Fibroblast of lung (primary cell): ENCODE measurements at places on chromosomes 1 and 21.
A peak's percentile ranks its signal among the peaks of the same experiment; 100 is the strongest.

- DNase-seq = no peak
Measured at GRCh38 chr1:7651203-7651602, 119.9 kb upstream of the VAMP3 start.

DNA sequence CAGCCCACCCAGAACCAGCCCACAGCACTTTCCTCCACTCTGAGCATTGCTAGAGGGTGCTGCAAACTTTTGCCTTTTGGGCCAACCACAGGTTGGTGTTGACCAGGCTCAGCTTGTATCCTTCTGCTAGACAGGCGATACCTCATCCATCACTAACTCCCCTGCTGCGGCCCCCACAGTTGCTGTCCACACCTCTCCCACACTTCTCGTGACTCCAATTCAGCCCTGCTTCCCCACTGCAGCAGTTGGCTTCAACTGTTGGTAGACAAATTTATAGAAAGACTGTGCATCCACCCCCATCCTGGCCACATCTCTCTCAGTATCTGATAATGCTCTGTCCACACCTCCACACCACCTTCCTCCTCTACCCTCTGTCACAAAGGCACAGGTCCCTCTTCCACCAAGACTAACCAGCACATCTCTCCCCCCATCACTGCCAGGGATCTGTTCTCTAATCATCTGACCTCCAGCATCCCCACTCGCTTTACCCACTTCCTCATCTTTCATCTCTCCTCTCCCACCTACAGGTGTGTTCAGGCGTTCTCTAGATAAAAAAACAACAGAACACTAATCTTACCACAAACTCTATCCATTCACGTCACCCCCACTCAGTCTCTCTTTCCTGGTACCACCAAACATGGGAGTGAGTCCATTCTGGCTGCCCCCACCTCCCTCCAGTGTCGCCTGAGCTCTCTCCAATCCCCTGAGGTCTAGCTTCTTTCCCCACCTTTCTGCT, 15.8 kb upstream of the SLC25A44 start:
- no peak for DNase-seq

DNA sequence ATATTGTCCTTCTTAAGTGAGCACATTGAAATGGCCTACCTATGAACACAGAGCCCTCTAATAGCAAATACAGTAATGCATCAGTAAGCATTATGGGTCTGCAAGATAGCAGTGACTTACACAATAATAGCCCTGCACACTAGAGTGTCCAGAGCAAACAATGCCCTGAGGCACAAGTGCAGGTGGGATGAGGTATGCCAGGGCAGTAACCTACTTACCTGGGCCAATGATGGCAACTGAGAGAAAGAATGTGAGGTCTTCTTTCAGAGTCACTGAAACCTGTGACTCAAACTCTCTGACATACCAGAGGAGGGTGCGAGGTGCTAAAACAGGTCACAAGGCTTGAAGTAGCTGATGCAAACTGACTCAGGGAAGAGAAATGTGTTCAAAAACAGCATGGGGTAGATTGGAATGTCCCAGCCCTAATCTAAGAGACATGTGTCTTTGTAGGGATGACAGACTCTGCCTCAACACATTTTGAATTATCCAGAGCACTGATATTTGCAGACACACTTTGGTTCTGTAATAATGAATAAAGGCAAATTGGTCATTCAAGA, 168.5 kb upstream of the RUNX1 start:
- peak; percentile 82 for DNase-seq

- no peak for DNase-seq
Measured at GRCh38 chr1:195195423-195196057, 1412.7 kb downstream of the KCNT2 start.

- DNase-seq = no peak
Measured at GRCh38 chr21:45985471-45986315, 4.1 kb downstream of the COL6A1 start.

GRCh38 chr1:197903196-197903514, 725 bp downstream of the C1orf53 start:
- DNase-seq = no peak

DNA sequence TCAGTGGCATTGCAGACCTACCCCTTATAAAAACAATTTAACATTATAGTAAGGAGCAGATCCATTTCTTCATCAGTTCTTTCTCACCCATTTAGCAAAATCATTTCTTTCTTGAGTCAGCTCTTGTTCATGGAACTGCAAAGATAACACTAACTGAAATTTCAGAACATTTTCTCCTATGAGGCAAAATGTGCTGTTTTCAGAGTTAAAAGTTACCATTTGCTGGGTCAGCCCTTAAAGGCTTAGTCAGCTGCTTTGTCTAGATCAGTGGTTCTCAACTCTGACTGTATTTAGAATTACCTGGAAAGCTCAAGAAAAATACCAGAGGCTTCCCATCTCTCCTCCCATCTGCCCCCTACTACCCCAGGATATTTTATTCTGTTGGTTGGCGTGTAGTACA, 12.2 kb downstream of the METTL13 start:
- no peak for DNase-seq

DNA sequence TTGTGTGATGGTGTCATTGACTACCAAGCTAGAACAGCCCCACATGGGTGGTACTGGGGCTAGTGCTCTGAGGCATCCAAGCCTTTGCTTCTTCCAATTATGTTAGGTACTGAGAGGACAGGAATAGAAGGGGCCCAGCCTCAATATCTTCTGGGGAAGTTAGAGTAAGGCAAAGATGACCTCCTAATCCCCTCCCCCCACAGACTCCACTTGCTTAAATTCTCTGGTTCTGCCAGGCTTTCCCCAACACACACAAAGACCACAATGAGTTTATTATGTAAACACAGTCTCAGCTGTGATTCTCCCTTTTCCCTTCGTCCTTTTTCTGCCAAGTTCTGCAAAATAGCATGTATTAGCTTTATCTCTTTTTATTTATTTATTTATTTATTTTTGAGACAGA, 3.1 kb upstream of the TACSTD2 start:
- DNase-seq = peak; percentile 51

DNA sequence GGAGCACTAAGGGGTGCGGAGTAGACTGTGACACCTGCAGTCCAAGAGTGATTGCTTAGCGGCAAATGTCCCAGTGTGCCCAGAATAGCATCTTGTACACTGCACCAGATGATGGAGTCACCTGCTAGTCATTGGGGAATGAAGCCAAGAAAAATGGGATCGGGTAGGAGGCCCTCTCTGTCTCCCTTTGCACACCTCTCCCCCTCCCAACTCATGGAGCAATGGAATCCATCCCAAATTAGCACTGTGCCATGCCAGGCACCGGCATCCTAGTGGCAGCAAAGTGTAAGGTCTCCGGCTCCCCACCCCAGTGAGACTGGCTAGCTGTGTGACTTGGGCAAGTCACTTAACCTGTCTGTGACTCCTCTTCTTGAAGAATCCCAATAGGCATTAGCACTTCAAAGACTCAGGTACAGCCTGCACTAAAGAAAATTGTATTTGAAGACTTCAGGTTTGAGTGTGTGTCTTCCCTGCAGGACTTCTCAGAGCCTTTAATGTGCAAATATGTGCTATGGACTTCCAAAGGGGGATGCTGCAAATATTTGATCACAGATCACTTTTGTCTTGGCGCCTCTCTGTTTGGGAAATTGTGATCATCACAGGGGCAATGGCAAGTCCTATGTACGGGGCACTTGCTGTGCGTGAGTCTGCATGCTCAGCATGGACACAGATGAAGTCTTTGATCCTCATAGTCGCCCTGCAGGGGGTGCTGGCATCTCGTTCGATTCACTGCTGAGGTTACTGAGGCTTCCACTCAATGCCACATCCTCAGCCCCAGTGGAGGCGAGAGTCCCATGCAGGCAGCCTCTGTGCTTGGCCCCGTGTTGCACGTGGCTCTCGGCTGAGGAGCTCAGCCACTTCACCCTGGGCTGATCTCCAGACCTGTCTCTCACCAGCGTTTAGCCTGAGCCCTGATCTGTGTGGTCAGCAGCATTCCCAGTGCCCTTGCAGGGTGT, 272.9 kb upstream of the C1orf174 start:
- DNase-seq = no peak

- no peak for DNase-seq
Measured at GRCh38 chr1:153374071-153374470, 1.4 kb downstream of the S100A12 start.

DNA sequence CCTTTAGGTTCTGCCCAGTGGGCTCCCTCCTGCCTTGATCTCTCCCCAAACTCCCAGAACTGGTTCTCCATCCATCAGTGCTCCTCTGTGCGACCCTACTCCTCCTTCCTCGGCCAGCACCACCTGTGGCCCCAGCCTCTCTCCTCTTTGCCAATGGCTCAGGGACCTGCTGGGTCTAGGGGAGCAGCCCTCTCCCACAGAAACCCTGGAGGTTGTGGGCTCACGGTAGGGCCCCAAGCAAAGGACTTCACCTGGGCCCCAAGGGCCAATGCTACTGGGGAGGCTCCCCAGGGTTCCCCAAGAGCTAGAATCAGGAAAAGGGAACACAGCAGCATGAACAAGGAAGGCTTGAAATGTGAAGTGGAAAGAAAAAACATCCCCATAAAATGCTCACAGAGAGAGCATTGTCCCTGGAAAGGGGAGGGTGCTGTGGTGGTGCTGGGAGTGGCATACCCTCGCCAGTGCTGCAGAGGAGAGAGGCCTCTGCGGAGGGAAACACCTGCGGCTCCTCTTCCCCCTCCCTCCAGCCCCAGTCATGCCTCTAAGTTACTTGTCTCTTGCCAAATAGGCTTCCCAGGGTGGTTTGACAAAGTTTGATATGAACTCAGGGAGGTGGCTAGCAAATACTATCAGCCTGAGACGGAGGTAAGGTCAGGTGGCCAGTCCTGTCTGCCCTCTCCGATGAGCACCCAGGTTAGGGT, 2.5 kb downstream of the TMEM63A start:
- DNase-seq = no peak

DNA sequence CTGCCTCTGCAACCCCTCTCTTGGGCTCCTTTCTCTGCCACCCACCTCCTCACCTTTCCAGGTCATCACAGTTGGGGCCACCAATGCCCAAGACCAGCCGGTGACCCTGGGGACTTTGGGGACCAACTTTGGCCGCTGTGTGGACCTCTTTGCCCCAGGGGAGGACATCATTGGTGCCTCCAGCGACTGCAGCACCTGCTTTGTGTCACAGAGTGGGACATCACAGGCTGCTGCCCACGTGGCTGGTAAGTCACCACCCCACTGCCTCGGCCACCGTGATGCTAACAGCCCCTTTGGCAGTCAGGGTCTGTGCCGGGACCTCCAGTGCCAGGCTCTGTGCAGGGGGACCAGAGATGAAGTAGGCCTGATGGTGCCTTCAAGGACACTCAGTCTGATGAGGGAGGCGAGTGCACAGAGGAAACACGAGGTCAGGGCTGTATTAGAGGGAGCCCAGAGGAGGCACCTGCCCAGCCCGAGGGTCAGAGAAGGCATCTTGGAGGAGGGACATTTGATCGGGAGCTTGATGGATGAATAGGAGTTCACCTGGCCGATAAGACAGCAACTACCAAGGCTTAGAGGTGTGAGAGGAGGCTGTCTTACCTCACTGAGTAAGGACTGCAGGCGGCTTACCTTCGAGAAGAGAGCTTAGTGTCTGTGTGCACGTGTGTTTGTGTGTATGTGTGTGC, 18.1 kb downstream of the PCSK9 start:
- no peak for DNase-seq

- peak; percentile 51 for DNase-seq
Measured at GRCh38 chr1:44557778-44558177, 116.5 kb downstream of the TMEM53 start.

GRCh38 chr1:55700359-55701130, 485.4 kb upstream of the USP24 start:
- DNase-seq = peak; percentile 74

DNA sequence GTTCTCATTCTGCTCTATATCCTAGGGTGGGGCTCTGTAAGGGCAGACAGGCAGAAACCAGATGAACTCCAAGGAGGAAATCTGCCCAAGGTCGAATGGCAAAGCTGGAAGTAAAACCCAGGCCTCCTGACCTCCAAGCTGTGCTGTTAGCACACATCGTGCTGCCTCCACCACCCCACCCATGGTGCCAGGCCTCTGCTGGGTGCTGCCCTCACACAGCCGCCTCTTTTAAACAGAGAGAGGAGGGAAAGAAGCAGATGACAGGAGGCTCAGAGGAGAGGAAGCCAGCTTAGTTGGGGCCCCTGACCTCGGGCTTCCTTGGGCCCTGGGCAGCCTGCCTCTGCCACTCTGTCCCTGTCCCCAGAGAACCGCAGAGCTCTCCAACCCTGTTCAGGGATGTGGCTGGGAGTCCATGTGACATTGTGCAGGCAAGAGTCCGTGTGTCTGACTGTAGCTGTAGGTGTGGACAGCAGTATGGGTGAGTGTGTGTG, 1.1 kb downstream of the SYNC start:
- DNase-seq = no peak

- DNase-seq = no peak
Measured at GRCh38 chr1:182968151-182968741, 15.3 kb upstream of the SHCBP1L start.

- DNase-seq = peak; percentile 64
Measured at GRCh38 chr1:227885648-227886502, 61.9 kb downstream of the WNT9A start.

GRCh38 chr1:193256019-193256418, 69.6 kb upstream of the B3GALT2 start:
- no peak for DNase-seq

DNA sequence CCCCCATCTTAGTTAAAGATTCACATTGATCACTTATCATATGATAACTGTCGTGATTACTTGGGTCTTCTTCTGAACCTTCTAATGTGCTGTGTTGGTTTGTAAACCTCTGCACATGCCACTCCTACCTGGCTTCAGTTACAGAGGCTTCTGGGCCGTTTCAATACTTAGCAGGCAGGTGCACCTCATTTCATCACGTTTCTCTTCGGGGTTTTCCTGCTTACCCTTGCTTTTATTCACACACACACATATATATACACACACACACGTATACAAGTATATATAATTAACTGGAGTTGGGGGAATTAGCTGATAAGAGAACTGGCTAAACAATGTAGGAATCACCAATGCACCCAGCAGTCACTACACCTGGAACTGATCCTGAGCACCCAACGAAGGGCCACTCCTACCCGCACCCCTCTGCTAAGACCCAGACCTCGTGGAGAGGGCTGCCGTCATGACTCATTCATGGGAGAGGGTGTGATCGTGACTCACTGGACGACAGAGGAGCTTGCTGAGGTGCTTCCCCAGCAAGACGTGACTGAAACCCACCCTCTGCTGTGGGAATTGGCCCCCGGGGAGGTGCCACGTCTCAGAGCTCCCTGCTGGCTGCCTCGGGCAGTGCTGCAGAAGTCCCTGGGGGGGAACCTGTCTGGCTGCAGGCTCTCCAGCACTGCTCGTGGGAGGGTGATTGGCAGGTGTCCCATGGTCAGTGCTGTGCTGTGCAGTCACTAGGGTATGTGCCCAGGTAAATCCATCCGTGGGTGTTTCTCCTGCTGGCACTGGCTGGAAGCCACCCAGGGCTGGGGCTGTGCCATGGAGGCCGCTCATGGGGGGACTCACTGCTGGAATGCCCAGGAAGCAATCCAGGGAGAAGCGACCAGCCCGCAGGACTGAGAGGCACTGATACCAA, 166.6 kb downstream of the DYRK1A start:
- peak; percentile 76 for DNase-seq
